Daoy (cell line): ENCODE measurements at places on chromosomes 1 and 21. TPM values are rescaled to one million over a fixed set of nuclear protein-coding genes. Genes with fewer than 3 reads are reported as not detected.

DNA sequence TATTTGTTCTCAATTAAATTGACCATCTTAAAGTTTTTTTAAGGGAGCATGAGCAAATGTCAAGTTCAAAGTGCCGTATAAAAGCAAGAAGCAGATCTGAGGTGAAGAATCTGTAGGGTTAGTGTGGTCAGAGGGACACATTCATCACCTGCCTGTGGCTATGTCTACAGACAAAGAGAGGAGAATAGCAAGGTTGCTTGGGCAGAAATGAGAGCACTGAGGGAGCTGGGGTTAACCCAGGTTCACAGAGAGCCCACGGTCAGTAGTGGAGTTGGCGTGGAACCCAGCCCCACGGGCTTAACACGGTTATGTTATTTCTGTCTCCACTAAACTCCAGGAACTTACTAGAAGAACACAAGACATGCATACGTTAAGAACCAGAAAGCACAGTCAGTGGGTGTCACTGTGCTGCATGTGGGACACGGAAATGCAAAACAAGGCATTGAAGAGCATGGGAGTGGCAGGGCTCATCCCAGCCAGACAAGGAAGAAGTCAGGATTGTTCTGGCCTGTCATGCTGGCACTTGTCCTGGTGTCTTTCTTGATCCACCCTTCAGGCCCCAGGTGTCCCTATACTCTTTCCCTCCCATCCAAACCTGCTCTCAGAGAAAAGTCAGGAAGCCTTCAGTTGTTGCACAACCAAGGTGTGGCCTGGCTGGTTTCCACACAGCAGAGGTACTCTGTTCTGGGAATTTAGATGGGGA lies 95.5 kb upstream of the IVNS1ABP start:
- DNase-seq = no peak

GRCh38 chr1:66426239-66426853 lies 107.6 kb upstream of the SGIP1 start:
- no peak for DNase-seq

DNA sequence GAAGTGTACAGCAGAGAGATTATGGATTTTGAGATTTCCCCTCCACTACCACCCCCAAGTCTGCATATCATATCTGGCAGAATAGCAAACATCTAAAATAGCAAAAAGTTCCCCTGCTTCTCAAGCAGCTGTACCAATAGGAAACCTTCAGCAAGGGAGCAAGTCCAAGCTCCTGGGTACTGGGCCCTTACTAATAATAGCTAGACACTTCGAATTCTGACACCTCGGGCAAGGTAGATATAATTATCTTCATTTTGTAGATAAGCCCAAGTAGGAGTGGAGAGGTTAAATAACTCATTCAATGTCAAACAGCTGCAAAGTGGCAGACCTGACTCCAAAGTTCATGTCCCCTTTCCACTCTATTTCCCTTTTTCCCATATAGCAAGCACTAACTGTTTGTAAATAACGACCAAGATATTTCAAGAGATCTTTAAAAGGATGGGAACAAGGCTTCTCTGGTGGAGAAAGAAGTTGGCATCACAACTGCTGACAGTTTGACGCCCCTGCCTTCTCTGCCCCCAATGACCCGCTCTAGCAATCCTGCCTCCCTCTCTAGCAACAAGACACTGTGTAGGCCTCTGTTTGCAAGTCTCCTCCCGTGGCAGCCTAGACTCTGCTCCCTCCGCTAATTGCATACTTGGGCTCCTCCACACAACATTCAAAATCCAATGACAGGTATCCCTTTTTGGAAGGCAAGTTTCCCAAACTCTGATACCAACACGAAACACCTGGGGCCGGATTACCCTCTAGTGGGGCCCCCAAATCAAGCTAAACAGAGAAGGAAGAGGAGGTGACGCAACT lies 18.7 kb upstream of the ADAR start:
- no peak for DNase-seq

- no peak for DNase-seq
These were observed 9.1 kb upstream of the TRABD2B start for GRCh38 chr1:48006264-48006663.

GRCh38 chr1:33560680-33561079 lies 88.2 kb downstream of the ZSCAN20 start:
- no peak for DNase-seq

The DENND4B gene
- total RNA-seq = 6.5 and 6.6 TPM in 2 replicates
